ENCODE measurements at places on chromosomes 11 and 22.

DNA sequence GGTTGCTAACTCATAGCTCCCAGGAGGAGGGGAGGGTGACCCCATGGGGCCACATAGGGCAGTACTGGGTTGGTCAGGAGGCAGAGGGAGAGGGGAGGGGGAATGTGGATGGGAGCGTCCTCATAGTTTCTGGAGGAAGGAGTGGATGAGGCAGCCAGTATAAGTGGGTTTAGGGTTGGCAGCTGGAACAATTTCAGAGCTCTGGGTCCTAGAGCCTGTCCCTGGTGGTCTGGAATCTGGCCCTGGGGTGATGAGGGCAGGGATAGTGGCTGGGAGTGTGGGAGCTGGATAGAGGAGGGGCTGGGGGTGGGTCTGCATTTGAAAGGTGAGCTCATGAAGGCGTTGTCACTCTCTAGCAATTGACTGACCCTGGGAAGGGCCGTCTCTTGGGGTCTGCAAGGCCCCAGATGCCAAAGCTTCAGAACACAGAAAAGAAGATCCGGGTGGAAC, 5.3 kb upstream of the MRGPRG start:
- no peak for DNase-seq

DNA sequence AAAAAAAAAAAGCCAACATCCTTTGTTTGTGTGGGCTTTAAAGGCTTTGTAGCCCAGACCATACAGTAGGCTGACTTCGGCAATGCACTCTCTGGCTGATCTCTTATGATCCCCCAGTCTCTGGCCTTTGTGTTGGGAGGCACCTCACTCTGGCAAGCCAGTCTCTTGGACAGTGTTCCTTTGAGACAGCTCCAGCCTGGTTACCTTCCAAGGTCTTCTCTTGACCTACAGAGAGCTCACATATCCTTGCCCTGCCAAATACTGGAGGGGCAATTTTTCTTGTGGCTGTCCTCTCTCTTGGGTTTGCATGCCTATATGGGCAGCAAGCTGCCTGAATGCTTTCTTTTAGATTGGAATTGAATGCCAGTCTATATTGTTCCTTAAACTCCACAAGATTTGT, 69.8 kb downstream of the SESN3 start:
- no peak for DNase-seq

- no peak for DNase-seq
Measured at GRCh38 chr11:36427876-36428275, 82.2 kb downstream of the TRAF6 start.

DNA sequence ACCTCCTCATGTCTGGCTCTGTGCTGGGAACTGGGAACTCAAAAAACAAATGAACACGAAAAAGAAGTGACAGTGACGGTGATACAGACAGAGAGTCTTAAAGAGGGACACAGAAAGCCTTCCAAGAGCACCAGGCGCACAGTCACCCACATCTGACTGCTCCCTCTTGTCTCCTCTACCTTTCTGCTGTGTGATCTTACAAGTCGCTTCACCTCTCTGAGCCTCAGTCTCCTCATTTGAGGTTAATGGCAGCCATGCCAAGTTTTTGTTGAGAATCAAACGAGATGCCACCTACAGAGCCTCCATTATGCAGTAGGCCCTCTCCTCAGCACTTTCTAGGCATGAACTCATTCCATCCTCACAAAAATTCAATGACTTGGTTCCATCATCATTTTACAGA, 3.7 kb downstream of the LRRC32 start:
- DNase-seq, result no peak

GRCh38 chr11:68373815-68374501, 61.6 kb downstream of the LRP5 start:
- DNase-seq, result peak; percentile 21

DNA sequence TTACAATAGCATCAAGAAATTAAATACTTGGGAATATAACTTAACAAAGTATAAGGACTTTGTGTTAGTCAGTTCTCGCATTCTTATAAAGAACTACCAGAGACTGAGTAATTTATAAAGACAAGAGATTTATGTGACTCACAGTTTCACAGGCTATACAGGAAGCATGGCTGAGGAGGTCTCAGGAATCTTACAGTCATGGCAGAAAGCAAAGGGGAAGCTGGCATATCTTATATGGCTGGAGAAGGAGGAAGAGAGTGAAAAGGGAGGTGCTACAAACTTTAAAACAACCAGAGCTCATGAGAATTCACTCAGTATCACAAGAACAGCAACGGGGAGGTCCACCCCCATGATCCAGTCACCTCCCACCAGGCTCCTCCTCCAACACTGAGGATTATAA, 32.0 kb upstream of the CCDC134 start:
- peak; percentile 32 for DNase-seq

DNA sequence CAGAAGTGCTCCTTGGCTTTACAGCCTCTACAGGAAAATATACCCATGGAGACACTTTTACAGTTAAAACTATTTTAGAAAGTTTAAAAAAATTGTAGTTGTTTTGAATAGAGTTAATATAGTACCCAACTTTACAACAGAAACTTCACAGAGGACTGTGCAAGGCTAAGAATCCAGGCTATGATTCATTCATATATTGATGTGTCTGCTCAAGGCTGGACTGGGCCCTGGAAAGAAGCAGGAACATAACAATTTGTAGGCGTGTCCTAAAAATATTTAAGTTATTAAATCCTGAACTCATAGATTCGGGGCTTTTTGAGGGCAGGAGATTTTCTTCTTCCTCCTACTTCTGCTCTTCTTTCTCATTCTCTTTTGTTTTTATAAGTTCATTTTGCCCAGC, 291.5 kb upstream of the CCDC179 start:
- no peak for DNase-seq

- no peak for DNase-seq
Measured at GRCh38 chr22:43370036-43370435, 26.9 kb upstream of the SCUBE1 start.

- DNase-seq, result no peak
Measured at GRCh38 chr11:110529043-110529442, 99.3 kb downstream of the FDX1 start.

- DNase-seq, result no peak
Measured at GRCh38 chr11:68149417-68149816, 28.2 kb upstream of the CHKA start.

DNA sequence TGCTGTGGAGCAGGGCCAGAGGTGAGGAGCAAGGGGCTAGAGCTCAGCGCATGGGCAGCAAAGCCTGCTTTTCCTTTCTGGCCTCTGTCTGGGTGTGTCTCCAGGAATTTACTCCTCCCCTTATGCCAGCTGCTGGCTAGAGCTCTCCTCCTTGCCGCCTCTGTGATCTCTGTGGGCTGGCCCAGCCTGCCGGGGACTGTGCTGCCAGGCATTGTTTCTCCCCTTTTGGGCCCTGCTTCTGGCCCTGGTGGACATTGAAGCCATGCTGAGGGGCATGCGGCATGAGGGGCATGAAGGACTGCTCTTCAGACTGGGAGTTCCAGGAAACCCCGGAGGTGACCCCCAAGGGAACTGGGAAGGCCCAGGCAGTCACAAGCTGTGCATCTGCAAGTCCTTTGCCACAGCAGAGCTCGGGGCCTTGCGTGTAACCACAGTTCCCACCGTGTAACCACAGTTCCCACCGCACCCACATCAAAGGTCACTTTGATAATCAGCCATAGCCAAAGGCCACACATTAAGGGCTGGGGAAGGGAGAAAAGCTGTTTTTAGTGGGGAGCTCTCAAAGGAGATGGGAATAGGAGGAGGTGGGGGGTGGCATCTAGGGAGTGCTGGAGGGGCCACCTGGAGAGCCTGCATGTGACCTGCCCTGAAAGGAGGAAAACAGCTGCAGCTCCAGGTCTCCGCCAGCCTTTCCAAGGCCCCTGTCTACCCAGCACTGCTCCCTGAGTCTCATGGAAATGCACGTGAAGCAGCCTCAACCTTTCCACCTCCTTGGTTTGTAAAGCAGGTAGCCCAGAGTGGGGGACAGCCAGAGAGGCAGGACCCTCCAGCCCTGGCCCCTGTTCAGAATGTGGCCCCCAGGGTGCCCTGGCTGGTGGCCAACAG, 62.3 kb downstream of the PPFIBP2 start:
- no peak for DNase-seq

DNA sequence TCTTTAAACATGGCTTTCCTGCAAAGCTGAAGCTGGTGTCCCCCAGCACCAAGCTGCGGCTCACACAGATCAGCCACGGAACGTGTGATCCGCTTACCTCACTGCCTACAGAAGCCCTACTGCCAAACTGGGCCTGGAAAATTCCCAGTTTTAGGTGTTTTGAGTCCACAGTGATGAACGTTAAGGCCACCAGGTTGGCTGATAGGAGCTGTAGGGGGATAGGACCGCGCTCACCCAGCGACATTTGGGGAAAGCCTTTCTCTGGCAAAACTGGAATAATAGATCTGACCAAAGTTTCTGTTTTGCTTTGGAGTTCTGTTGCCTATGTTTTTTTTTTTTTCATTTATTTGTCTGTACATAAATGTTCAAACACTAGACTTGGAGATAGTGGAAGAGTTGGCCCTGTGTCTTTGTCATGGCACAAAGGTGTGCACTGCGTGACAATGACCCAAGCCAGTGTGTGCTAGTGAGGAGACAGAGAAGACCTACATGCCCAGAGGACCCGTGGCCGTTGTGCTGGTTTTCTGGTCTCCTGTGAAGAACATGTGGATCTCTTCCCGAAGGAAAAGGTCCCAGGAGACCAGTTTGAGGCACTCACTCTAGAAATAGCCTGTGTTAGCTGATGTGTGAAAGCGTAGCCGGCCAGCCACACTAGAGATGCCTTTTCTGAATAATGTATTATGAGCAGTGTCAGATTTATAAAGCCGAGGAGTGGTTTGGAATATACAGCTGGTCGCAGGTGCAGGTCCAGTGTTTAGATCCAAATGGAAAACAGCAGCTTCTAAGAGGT, 15.0 kb downstream of the ASPHD2 start:
- no peak for DNase-seq

DNA sequence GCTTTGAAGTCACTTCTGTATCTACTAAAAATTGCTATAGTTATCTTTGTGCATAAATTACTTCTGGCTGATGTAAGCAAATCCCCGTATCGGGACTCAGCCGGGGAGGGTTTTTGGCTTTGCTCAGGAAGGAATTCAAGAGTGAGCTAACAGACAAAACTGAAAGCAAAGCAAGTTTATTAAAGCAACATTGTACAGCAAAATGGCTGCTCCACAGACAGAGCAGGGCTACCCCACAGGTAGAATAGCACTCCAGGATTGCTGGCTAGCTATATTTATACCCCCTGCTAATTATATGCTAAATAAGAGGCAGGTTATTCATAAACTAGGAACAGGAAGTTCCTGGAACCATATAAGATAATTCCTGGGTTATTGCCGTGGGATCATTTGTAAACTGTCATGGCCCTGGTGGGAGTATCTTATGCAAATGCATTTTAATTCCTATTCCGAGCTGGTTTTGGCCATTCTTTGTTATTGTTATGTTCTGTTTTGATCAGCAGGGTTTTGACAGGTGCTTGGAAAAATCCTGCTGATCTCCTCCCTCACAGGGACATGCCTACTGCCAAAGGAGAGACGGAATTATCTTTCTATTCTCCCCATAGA, 15.2 kb downstream of the MIF start:
- no peak for DNase-seq

- DNase-seq, result no peak
Measured at GRCh38 chr11:68039526-68040086, 781 bp downstream of the TCIRG1 start.

DNA sequence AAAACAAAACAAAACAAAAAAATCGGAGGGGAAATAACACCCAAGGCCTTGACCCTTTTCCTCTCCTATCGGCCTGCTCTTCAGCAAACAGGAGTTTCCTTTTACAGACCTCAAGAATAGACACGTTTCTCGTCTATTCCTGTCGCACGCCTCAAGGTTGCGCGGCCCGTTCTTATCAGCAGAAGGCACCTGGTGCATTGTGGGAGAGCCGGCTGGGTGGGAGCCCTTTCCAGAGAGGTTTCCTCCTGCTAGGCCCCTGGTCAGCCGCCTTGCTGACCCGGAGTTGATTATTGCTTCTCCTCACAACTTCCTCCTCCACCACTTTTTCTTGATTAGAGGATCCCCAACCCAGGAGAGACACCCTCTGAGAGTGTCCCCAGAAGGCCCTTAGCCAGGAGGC, 497.3 kb downstream of the MIAT start:
- no peak for DNase-seq

- DNase-seq, result no peak
Measured at GRCh38 chr11:125111001-125111342, 454 bp downstream of the TMEM218 start.

GRCh38 chr11:8685820-8686219, 3.2 kb downstream of the RPL27A start:
- no peak for DNase-seq

DNA sequence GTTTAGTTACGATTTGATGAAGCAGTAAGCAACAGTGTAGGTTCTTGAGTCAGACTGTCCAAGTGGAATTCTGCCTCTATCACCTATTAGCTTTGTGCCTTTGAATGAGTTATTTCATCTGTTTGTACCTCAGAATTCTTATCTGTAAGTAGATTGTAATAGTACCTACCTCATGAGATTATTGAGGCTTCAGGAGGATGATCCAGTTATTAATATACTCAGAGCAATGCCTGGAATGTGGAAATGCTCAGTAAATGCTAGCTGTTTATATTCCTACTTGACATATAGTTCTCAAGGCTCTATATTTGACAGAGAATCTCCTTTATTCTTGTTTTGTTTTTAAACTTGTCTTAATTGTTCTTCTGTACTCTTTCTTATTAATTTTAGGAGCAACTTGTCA, 70.1 kb downstream of the SFI1 start:
- DNase-seq, result no peak

GRCh38 chr11:115242982-115243381, 261.2 kb downstream of the CADM1 start:
- DNase-seq, result no peak

- no peak for DNase-seq
Measured at GRCh38 chr22:16974298-16975084, 33.5 kb downstream of the GAB4 start.

DNA sequence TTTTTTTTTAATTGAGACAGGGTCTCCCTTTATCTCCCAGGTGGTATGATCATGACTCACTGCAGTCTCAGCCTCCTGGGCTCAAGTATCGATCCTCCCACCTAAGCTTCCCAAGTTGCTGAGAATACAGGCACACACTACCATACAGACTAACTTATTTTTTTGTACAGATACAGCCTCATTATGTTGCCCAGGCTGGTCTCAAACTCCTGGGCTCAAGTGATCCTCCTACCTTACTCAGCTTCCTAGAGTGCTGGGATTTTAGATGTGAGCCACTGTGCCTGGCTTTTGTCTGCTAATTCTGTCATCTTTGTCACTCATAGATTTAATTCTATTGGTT, 43.5 kb downstream of the CBL start:
- DNase-seq, result no peak

- DNase-seq, result no peak
Measured at GRCh38 chr11:113313601-113314000, 782 bp upstream of the TTC12 start.

GRCh38 chr11:27930946-27931345, 177.0 kb downstream of the KIF18A start:
- no peak for DNase-seq

GRCh38 chr11:19723572-19724342, 11.1 kb downstream of the NAV2 start:
- DNase-seq, result peak; percentile 42

GRCh38 chr11:107956543-107956942, 28.3 kb downstream of the RAB39A start:
- DNase-seq, result no peak

GRCh38 chr11:13332124-13332523, 54.5 kb downstream of the BMAL1 start:
- no peak for DNase-seq

All from fibroblast of skin of right quadriceps (primary cell).